AG09309 (cell line): ENCODE measurements at places on chromosomes 16 and 17.
A peak's percentile ranks its signal among the peaks of the same experiment; 100 is the strongest.

DNA sequence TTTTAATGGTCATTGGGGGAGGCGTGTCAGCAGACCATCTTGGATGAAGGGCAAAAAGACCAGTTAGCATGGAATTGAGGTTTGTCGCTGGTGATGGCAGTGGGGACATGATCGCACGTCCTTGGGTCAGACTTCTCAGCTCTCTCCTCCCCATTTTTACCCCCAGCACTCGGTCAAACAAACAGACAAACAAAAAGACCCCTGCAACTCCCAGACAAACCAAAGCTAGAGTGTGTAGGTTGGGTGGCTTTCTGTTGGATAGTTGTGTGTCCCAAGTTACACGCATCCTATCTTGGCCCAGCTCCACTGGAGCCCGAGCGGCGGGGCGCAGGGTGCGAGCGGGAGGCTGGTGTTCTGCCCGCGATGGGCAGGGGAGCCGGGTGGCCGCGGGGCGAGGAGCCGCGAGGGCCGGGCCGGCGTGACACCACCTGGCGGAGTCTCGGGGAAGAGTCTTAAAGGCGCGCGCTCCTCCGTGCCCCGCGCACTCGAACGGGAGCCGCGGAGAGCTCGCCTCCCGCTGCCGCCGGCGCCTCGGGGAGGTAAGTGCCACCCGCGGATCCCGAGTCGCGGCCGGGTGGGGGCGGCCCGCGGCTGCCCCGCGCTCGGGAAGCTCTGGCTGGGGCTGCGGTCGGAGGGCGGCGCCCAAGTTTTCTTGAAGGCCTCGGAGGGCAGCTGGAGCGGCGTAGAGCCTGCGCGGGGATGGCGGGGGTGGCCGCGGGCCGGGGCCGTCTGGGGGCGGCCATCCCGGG is 18.5 kb upstream of the NTN1 start:
- no peak for DNase-seq

- DNase-seq: no peak
Measured at GRCh38 chr17:19590912-19591551, 57.4 kb downstream of the SLC47A1 start.

DNA sequence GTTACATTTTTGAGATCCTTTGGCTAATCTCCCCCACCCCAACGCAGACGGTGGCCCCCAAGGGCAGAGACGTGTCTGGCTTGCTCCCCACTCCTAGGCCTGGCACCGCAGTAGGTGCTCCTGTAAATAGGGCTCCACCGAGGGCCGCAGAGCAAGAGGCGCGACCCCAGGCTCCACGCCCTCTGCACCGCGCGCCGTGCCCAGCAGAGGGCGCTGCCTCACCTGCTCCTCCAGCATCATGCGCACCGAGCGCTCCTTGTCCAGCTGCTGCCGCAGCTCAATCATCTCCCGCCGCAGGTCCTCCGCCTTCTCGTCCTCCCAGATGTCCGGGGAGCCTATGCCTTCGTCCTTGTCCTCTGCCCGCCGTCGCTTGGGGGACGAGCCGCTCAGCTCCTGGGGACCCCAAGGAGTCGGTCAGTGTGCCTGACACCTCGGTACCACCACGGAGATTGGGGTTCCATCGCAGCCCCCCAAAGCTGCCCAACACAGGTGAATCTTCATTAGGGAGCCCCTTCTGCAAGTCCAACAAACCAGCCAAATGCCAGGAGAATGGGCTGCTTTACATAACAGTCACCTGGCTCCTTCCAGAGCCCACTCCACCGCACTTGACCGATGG is 11.2 kb downstream of the TFAP4 start:
- no peak for DNase-seq

- no peak for DNase-seq
Measured at GRCh38 chr17:66963909-66964771, at the start of gene CACNG4. Gene CACNG4 (plus strand): TSS chr17:66964707. CDS start chr17:66964912, 205 bp downstream.

DNA sequence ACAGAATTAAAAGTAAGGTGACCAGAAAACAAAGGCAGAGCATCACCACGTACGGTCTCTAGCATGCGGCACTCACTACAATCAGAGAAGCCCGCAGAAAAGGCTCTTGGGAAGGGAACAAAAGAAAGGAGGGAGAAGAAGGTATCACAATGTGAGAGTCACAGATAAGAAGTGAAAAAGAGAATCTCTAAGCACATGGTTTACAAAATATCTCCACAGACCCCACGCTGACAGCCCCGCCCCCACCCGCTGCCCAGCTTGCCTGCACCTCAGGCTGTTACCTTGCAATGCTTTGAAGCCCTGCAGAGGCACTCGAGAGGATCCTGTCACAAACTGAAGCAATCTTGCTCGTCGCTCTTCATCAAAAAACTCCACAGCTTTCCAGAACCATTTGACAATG is 40.5 kb downstream of the CEP95 start:
- no peak for DNase-seq

GRCh38 chr17:65677932-65678331 is 116.5 kb upstream of the AXIN2 start:
- DNase-seq: no peak

GRCh38 chr16:83509316-83509715 is 298.5 kb upstream of the HSBP1 start:
- DNase-seq: no peak

DNA sequence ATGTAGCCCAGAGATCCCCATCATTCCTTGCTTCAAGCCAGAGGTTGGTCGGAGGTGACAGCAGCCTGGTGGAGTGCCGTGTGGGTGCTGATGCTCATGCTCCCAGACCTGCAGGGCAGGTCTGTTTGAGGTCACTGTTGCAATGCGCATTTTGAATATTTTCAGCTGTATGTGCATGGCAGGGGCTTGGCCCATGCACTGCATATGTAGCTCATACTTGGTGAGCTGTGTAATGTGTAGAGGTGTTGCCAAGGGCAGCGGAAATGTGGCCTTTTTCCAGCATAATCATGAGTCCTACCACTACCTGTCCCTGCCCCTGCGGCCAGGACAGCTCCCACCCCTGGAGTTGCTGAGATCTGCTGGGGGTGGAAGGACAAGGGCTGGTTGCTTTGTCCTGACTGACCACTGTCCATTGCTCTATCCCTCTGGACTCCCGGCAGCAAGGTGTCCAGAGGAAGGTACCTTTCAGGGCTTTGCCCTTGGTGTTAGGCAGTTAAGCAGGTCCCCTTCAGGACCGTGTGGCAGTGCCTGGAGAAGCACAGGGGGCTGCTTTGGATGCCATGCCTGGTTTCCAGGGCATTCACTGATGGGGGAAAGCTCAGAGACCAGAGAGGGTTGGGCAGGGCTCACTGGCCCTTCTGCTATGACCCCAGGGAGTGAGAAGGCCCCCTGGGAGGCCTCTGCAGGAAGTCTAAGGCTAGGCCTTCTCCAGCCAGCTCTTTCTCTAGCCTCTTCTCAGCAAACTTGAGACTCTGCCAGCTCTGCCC is 215.2 kb downstream of the NTN1 start:
- DNase-seq: no peak

DNA sequence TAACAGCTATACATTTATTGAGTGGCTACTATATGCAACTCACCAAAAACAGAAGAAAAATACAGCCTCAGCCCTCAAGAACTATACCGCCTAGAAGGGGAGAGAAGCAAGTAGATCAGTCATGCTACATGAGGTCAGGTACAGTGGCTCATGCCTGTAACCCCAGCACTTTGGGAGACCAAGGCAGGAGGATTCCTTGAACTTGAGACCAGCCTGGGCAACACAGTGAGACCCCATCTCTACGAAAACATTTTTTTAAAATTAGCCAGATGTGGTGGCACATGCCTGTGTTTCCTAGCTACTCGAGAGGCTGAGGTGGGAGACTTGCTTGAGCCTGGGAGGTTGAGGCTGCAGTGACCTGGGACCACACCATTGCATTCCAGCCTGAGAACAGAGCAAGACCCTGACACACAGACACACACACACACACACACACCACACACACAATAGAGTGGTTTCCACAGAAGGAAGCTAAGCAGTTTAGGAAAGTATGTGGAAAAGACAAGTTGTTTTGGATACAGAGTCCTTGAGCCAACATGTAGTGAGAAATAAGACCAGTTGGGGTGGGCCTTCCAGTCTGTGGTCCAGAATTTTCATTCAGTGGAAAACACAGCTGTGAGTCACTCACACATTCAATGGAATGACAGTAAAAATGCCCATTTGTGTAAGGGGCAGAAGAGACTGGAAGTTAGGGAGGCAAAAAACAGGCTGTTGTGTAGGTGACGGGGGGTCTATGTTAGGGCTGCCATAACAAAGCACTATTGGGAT is 10.7 kb upstream of the SNTB2 start:
- DNase-seq: peak; percentile 60

DNA sequence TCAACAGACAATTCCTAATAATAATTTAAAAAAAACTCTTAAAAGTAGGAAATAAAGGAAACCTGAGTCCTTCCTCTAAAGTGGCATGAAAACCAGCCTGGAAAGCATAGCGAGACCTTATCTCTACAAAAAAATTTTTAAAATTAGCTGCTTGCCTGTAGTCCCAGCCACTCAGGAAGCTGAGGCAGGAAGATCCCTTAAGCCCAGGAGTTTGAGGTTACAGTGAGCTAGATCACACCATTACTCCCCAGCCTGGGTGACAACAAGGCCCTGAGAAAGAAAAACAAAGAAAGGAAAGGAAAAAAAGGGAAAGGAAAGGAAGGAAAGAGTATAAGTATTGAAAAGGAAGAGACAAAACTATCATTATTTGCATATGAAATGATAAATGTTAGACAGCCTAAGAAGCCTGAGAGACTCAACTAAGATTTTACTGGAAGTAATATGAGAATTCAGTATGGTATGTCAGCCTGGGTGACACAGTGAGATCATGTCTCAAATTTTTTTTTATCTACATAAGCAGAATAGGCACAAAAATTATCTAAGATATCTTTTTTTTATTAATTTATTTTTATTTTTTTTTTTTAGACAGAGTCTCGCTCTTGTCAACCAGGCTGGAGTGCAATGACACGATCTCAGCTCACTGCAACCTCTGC is 113.0 kb downstream of the GOSR1 start:
- no peak for DNase-seq

- no peak for DNase-seq
Measured at GRCh38 chr16:56970934-56971767, 9.4 kb downstream of the CETP start.

GRCh38 chr17:4945176-4945943 is 3.0 kb downstream of the PFN1 start:
- DNase-seq: peak; percentile 73

GRCh38 chr17:48492401-48493298 is 38.2 kb downstream of the HOXB1 start:
- DNase-seq: no peak

- DNase-seq: no peak
Measured at GRCh38 chr17:58204796-58205195, 12.3 kb downstream of the EPX start.

- DNase-seq: no peak
Measured at GRCh38 chr16:56480776-56481467, 29.6 kb downstream of the OGFOD1 start.

DNA sequence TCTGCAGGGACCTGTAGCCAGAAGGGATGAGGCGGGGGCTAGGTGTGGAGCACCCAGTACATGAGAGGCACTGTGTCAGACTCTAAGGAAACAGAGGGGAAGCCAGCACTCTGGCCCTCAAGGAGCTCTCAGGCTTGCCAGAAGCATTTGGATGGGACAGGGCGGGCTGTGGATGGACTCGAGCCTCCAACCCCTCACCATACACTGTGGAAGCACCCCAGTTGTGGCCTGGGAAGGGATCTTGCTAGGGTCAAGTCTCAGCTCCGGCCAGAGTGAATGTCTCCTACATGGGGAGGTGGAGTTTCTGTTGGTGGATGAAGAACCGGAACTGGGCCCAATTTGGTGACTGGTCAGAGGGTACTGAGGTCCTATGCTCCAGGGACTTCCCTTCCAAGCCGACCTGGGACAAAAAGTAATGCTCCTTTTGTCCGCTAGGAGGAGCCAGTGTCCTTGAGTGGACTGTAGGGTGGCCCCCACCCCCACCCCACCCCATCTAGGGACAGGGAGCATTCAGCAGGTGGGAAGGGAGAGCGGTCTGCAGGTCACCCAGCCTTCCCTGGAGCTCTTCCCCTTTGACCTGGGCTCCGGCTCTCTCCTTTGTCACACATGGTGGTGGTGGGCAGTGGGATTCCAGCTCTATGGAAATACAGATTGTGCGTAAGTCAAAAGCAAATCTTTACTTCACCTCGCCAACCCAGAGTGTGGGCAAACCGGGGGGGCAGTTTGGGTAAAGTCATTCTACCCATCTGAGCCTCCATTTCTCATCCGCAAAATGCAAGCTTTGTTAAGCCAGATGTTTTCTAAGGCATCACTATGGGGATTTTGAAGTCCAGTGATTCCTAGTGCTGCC is 20.4 kb upstream of the PHB1 start:
- DNase-seq: no peak

- no peak for DNase-seq
Measured at GRCh38 chr16:31861455-31861854, 12.2 kb upstream of the ZNF267 start.

GRCh38 chr17:2456475-2456874 is 55.2 kb downstream of the METTL16 start:
- DNase-seq: no peak

DNA sequence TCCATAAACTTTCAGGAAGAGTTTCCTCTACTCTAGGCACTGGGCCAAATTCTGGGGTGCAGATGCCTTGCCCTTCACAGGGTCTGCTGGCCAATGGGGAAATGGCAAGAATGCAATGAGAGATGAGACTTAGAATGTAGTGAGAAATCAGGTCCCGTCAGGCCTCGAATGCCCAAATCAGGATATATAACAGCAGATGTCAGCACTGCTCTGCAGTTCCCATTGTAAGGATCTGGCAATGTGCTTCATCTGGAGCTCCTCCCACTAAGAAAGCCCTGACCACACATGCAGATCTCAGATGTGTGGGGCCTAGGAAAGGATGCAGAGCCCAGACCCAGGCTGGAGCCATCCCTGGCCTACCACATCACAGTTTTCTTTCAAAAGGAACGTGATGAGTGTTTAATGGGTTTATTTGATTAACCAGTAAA is 13.9 kb upstream of the LPCAT2 start:
- DNase-seq: peak; percentile 88

DNA sequence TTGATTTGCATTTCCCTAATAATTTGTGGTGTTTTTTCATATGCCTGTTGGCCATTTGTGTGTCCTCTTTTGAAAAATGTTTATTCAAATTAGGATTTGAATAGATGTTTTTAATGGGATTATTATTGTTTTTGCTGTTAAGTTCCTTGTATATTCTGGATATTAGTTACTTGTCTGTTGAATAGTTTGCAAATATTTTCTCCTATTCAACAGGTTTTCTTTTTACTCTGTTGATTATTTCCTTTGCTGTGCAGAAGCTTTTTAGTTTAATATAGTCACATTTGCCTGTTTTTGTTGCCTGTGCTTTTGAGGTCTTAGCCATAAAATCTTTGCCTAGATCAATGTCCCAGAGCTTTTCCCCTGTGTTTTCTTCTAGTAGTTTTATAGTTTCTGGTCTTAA is 9.6 kb downstream of the GDE1 start:
- DNase-seq: no peak

- no peak for DNase-seq
Measured at GRCh38 chr17:67441052-67441895, 64.2 kb downstream of the PITPNC1 start.

DNA sequence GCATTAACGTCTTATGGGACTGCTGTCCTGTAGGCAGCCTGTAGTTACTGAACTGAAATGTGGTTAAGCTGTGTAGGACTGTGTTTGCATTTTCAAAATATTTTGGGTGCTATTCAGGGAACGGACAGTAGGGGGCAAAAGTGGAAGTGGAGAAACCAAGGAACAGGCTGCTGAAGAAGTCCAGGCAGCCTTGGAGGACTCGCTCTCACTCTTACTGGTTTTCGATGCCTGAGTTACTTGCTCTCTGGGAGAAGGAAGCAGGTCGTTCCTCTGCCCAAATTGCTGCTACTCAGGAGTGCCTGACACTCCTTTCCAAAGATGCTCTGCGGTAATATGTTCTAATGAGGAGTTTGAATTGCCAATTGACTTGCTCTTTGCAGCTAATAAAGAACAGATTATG is 64.5 kb upstream of the RBFOX1 start:
- no peak for DNase-seq
